ENCODE measurements at places on chromosomes 6 and 20. TPM values are rescaled to one million over a fixed set of nuclear protein-coding genes. Genes with fewer than 3 reads are reported as not detected.

TRAPPC3L gene
- total RNA-seq: not detected

RAMACL gene
- 0.99 TPM for total RNA-seq

ADGRF1 gene
- 57.0 TPM for total RNA-seq

UBE2V1 gene
- 44.4 TPM for total RNA-seq

TTLL9 gene
- total RNA-seq: not detected

- peaks cover 3% of the 10 kb centered on the region for H3K4me1 ChIP-seq
- H3K4me3 ChIP-seq: no peak overlapping the region
- H3K27ac ChIP-seq: no peak overlapping the region
These were observed 108.4 kb upstream of the GGTLC1 start for GRCh38 chr20:24096864-24097450.

- H3K27me3 ChIP-seq: peaks cover 36% of the 10 kb centered on the region
- H3K36me3 ChIP-seq: no peaks in the 10 kb centered on the region
- no peak for DNase-seq
- H3K4me1 ChIP-seq: no peaks in the 10 kb centered on the region
- H3K27ac ChIP-seq: no peak overlapping the region
These were observed 56.1 kb downstream of the DLGAP4 start for GRCh38 chr20:36362261-36362660.

DNA sequence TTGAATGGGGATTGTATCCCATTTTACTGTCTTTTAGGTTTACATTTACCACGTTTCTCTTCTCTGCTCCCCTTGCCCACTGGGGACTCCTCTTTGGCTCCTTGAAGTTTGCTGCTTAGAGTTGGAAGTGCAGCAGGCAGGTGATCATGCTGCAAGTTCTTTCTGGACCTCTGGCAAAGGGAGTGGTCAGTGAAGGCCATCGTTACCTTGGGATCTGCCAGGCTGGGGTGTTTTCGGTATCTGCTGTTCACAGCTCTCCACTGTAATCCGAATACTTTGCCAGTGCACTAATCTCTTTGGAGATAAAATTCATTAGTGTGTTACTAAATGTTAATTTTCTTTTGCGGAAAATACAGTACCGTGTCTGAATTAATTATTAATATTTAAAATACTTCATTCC is 9.1 kb upstream of the EFCAB8 start:
- H3K4me1 ChIP-seq: no peaks in the 10 kb centered on the region
- no peak for DNase-seq
- no peak overlapping the region for H3K4me3 ChIP-seq
- H3K27me3 ChIP-seq: no peaks in the 10 kb centered on the region

GRCh38 chr6:144214622-144215401 is 64.5 kb downstream of the STX11 start:
- no peaks in the 10 kb centered on the region for H3K27me3 ChIP-seq
- H3K27ac ChIP-seq: peak overlapping the region; percentile 91
- H3K4me1 ChIP-seq: peaks cover 31% of the 10 kb centered on the region
- no peaks in the 10 kb centered on the region for H3K36me3 ChIP-seq

GRCh38 chr6:12261502-12261901 is 28.7 kb upstream of the EDN1 start:
- no peaks in the 10 kb centered on the region for H3K27me3 ChIP-seq
- H3K4me1 ChIP-seq: no peaks in the 10 kb centered on the region
- no peak overlapping the region for H3K4me3 ChIP-seq
- DNase-seq: no peak
- no peaks in the 10 kb centered on the region for H3K36me3 ChIP-seq

GRCh38 chr6:46011188-46012085 is 4.2 kb downstream of the CLIC5 start:
- H3K27me3 ChIP-seq: peaks cover 7% of the 10 kb centered on the region
- H3K4me3 ChIP-seq: no peak overlapping the region
- peaks cover 10% of the 10 kb centered on the region for H3K4me1 ChIP-seq
- H3K27ac ChIP-seq: no peak overlapping the region
- no peaks in the 10 kb centered on the region for H3K36me3 ChIP-seq
- no peak for DNase-seq

DNA sequence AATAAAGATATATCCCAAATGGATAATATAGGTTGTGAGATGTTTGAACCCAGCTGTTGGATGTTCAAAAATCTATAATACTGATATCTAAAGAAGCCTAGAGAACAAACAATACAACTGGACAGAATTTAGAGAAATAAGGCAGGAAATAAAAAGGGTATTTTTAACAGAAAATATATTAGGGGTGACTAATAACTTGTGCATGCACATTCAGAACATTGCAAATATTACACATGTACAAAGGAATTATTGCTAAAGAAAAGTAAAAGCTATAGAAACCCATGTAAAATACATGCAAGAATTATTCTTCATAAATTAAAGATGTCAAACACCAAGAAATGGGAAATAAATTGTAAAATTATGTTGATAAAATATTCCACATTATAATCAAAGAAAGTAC is 32.7 kb upstream of the HCRTR2 start:
- no peaks in the 10 kb centered on the region for H3K36me3 ChIP-seq
- no peaks in the 10 kb centered on the region for H3K27me3 ChIP-seq
- no peak for DNase-seq
- H3K4me1 ChIP-seq: no peaks in the 10 kb centered on the region
- H3K4me3 ChIP-seq: no peak overlapping the region
- no peak overlapping the region for H3K27ac ChIP-seq

GRCh38 chr6:150720774-150721233 is 121.1 kb downstream of the PLEKHG1 start:
- peaks cover 8% of the 10 kb centered on the region for H3K4me1 ChIP-seq
- H3K4me3 ChIP-seq: peak overlapping the region; percentile 44
- no peaks in the 10 kb centered on the region for H3K27me3 ChIP-seq
- peak overlapping the region; percentile 25 for H3K27ac ChIP-seq
- H3K36me3 ChIP-seq: no peaks in the 10 kb centered on the region
- no peak for DNase-seq

DNA sequence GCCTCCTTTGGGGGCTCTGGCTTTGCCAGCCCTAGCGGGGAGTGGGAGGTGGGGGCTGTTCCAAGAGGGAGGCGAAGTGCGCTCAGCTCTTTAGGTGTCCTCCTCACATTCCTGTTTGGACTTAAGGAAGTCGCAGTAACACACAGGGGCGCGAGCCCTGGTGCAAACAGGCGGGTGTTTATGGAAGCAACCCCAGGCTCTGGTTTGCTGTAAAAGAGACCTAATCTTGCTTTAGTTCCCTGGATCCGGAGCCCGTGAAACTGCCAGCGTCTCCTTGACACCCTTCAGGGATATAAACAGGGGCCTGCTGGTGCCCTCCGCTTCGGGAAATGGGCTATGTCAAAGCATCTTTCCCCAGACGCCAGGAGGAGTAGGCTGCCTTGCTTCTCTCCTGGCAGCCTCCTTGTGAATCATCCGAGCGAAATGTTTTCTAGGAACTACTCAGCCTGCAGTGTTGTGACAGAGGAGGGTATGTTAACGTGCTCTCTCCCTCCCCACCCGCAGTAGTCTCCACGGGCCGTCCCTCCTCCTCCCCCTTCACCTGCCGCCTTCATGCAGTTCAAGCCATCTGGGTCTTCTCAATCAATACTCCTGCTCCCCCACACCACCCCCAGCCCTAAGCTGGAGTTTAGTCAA is 168.0 kb upstream of the LRFN2 start:
- H3K4me1 ChIP-seq: no peaks in the 10 kb centered on the region
- no peaks in the 10 kb centered on the region for H3K27me3 ChIP-seq
- H3K4me3 ChIP-seq: no peak overlapping the region

- DNase-seq: no peak
- H3K4me1 ChIP-seq: peaks cover 7% of the 10 kb centered on the region
- no peaks in the 10 kb centered on the region for H3K36me3 ChIP-seq
- peak overlapping the region; percentile 92 for H3K27ac ChIP-seq
These were observed 788 bp downstream of the UST start for GRCh38 chr6:148747471-148748165.

DNA sequence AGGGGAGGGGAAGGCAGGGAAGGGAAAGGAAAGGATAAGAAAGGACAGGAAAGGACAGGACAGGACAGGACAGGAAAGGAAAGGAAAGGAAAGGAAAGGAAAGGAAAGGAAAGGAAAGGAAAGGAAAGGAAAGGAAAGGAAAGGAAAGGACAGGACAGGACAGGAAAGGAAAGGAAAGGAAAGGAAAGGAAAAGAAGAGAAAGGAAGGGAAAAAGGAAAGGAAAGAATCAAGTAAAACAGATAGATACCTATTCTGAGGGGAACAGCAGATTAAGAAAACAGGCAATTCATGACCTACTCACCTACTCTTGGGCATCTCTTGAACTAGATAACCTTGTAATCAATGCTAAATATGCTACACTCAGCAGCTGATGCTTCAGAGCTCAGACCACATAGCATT is 265.4 kb downstream of the SYNE1 start:
- no peaks in the 10 kb centered on the region for H3K36me3 ChIP-seq
- no peaks in the 10 kb centered on the region for H3K27me3 ChIP-seq
- no peak overlapping the region for H3K27ac ChIP-seq
- no peak overlapping the region for H3K4me3 ChIP-seq
- no peaks in the 10 kb centered on the region for H3K4me1 ChIP-seq

GRCh38 chr6:89281779-89282246 is 33.3 kb downstream of the GABRR2 start:
- no peak overlapping the region for H3K27ac ChIP-seq
- no peaks in the 10 kb centered on the region for H3K4me1 ChIP-seq
- no peak overlapping the region for H3K4me3 ChIP-seq
- H3K36me3 ChIP-seq: no peaks in the 10 kb centered on the region
- no peaks in the 10 kb centered on the region for H3K27me3 ChIP-seq

DNA sequence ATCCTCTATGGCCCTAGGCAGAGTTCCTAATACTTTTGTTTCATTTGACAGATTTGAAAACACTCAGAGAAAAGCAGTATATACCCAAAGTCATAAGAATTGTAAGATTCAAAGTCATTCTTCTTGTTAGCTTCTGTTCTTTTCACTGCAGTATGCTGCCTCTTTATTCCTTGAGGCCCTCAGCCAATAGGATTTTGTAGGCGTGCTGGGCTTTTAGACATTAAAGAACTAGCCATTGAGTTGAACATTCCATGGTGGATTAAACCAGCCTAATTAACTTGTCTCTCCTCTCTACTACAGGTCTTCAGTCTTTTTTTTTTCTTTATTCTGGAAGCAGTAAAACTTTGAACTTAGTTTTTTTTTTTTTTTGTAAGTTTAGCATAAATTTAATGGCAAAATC is 186.3 kb downstream of the PLCB4 start:
- H3K27ac ChIP-seq: no peak overlapping the region
- H3K4me3 ChIP-seq: no peak overlapping the region
- no peak for DNase-seq
- no peaks in the 10 kb centered on the region for H3K36me3 ChIP-seq
- H3K4me1 ChIP-seq: no peaks in the 10 kb centered on the region

- H3K27ac ChIP-seq: no peak overlapping the region
- no peaks in the 10 kb centered on the region for H3K27me3 ChIP-seq
- no peak overlapping the region for H3K4me3 ChIP-seq
- no peak for DNase-seq
These were observed 14.1 kb downstream of the AIG1 start for GRCh38 chr6:143074670-143075318.

DNA sequence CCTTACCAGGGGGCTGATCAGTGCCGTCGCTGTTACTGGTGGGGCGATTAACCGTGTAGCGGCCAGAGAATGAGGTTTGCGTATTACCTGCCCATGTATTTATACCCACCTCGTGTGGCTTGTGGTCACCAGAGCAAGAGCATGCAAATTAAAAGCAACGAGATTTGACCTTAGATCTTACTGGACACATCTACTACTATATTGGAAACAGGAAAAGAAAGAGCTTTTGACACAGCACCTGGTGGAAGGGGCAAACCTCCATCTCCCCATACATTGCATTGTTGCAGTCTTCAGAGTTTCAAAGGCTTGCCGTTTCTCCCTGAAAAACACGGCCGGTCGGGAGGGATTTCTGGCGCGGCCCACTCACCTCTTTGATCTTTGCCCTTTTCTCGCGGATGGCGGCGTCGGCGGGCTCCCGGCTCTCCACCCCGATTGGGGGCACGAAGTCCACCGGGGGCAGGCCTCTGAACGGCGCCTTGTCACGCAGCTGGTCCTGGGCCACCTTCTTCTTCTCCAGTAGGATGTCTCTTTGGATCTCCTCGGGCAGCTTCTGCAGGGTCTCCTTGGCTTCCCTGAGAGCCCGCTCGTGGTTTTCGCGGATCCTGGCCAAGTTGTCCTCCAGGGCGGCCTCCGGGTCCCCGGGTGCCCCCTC is 1.3 kb downstream of the MAN1A1 start:
- H3K36me3 ChIP-seq: no peaks in the 10 kb centered on the region
- peaks cover 12% of the 10 kb centered on the region for H3K4me1 ChIP-seq
- peak overlapping the region; percentile 85 for H3K4me3 ChIP-seq
- no peaks in the 10 kb centered on the region for H3K27me3 ChIP-seq

DNA sequence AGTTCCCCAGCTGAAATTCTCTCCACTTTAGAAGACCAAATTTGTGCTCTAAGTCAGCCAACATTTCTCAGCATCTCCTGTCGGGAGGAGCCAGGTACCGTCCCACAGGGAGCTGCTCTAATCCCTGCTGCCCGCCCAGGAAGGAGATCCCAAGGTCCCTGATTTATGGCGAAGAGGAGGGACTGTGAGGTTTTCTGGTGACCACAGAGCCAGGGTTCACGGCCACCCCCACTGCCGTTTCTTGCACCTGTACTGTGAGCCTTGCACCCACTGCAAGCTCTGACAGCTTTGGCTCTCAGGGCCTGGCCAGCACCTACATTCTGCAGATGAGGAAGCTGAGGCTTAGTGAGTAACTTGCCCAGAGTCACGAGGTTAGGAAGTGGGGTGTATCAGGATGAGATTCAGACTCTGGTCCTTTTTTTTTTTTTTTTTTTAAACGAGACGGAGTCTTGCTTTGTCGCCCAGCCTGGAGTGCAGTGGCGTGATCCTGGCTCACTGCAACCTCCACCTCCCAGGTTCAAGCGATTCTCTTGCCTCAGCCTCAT is 34.9 kb downstream of the FOXC1 start:
- H3K4me1 ChIP-seq: peaks cover 12% of the 10 kb centered on the region
- no peak for DNase-seq
- H3K27me3 ChIP-seq: no peaks in the 10 kb centered on the region

GRCh38 chr6:61810047-61810446 is 476.0 kb downstream of the KHDRBS2 start:
- H3K27ac ChIP-seq: no peak overlapping the region
- H3K27me3 ChIP-seq: no peaks in the 10 kb centered on the region
- no peaks in the 10 kb centered on the region for H3K4me1 ChIP-seq
- no peak for DNase-seq
- no peaks in the 10 kb centered on the region for H3K36me3 ChIP-seq

GRCh38 chr20:13841206-13841605 is 56.4 kb downstream of the NDUFAF5 start:
- no peaks in the 10 kb centered on the region for H3K4me1 ChIP-seq
- H3K4me3 ChIP-seq: no peak overlapping the region
- H3K36me3 ChIP-seq: no peaks in the 10 kb centered on the region

DNA sequence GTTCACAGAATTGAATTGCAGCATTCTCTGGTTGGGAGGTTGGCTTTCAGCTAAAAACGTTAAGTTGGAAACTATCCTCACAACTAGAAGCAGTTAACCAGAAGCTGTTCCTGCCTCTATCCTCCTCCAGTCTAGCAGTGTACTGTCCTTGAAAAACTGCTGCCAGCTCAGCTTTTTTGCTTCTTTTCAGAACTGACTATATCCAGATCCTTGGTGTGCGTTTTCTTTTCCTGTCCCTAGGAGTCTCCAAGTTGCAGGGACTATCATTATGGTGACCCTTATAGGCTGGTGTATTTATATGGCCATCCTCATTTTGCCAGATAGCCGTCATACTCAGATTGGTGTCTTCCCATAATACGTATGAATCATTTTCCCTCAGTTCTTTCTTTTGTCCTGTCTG is 5.5 kb downstream of the ITCH start:
- no peaks in the 10 kb centered on the region for H3K36me3 ChIP-seq
- H3K27me3 ChIP-seq: no peaks in the 10 kb centered on the region
- peaks cover 36% of the 10 kb centered on the region for H3K4me1 ChIP-seq
